ENCODE measurements at places on chromosomes 12 and 14.

DNA sequence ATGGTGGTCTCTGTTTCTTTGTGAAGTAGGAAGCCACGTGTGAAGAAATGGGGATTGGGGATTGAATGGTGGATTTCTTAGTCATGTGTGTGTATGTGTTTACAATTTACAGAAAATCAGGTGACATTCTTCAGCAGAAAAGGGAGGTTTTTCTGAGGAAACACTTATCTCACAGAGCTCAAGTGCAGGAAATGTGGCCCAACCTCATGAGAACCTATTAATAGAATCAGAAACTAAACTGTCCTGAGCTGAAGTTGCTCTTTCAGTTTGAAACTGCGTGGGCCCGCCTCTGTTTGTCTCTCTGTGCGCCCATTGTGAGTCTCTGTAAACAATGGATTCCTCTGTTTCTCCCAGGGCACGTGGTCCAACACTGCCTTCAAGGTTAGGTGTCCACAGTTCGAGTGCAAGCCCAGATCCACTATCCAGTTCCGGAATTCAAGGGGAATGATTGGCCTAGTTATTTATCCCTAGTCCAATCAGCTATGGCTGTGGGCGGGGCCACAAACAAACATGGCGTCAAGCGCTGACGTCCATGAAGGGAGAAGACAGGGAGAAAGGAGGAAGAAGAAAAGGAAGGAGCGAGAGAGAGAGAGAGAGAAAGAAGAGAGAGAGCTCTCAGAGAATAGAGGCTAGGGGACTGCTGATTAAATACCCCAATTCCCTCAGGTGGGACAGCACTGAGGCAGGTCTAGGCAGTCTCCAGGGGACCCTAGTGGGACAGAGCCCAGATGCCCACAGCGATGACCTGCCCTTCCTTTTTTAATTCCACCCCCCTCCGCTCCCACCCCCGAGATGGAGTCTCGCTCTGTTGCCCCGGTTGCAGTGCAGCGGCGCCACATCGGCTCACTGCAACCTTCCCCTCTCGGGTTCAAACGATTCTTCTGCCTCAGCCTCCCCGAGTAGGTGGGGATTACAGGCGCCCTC is 31.4 kb upstream of the C12orf76 start:
- no peak for DNase-seq

DNA sequence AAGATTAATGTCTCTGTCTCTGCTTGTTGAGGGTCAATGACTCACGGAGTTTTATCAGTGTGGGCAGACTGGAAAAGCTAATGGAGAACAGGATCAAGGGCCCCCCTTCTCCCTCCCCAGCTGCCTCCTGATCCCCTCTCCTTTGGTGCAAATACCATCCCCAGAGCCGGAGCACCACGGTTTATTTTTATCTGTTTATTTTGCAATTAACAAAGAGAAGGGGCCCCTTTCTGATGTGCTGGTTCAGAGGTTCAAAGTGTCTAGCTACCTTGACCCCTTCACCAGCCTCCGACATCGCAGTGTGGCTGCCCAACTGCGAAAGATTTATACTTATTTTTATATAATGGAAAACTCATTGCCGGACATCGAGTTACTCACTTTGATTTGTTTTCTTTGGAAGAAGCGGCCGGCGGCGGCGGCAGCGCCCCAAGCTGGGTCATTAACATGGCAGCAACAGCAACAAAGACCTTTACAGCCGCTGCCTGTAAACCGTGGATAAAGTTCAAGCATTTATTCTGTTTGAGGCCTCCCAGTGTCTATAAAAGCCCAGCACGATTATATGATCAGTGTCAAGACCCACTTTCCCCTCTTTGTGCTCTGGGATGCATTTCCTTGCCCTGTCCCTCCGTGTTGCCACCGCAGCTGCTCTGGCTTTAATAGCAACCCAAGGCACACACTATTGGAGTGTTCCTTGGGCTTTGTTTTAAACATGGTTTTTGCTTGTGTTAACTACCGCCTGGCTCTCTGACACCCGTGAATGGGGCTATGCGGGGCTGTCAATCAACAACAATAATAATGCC is 47.4 kb upstream of the PARP11 start:
- peak; percentile 76 for DNase-seq

- peak; percentile 32 for DNase-seq
These were observed 13.0 kb upstream of the OR6J1 start for GRCh38 chr14:22656945-22657731.

- no peak for DNase-seq
These were observed 44.8 kb upstream of the ERGIC2 start for GRCh38 chr12:29425722-29426121.

GRCh38 chr12:7387289-7387688 is 56.7 kb downstream of the CD163L1 start:
- no peak for DNase-seq

DNA sequence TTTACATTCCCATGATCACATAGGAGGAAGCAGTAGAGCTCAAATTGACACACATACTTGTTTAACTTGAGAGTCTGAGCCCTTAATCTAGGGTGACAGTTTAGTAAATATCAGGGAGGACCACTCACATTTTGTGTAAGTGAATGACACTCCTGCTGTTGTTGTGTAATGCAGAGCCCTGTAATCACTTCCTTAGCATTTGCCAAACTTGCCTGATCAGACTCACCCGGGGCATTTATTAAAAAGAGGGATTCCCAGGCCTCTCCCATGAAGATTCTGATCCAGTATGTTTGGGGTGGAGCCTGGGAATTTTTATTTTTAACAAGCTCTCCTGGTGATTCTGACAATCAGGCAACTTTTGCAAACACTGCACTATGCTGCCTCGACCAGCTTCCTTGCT is 119.6 kb downstream of the NUAK1 start:
- DNase-seq = no peak

DNA sequence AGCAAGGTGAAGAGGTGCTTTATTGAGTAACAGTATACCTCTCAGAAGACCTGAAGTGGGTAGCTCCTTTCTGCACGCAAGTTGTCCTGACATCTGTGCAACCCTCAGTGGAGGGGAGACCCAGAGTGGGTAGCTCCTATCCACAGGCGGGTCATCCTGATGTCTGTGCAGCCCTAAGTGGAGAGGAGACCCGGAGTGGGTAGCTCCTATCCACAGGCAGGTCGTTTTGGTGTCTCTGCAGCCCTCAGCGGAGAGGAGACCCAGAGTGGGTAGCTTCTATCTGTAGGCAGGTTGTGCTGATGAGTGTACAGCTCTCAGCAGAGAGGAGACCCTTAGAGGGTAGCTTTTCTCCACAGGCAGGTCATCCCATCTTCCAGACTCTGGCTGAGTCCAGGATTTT is 45.1 kb upstream of the PRPF39 start:
- DNase-seq = no peak

- DNase-seq = no peak
These were observed 7.7 kb downstream of the WSB2 start for GRCh38 chr12:118053071-118053985.

GRCh38 chr12:125324861-125325490 is 259.7 kb downstream of the AACS start:
- no peak for DNase-seq

GRCh38 chr14:61925732-61926435 is 163.7 kb downstream of the SNAPC1 start:
- DNase-seq = no peak

DNA sequence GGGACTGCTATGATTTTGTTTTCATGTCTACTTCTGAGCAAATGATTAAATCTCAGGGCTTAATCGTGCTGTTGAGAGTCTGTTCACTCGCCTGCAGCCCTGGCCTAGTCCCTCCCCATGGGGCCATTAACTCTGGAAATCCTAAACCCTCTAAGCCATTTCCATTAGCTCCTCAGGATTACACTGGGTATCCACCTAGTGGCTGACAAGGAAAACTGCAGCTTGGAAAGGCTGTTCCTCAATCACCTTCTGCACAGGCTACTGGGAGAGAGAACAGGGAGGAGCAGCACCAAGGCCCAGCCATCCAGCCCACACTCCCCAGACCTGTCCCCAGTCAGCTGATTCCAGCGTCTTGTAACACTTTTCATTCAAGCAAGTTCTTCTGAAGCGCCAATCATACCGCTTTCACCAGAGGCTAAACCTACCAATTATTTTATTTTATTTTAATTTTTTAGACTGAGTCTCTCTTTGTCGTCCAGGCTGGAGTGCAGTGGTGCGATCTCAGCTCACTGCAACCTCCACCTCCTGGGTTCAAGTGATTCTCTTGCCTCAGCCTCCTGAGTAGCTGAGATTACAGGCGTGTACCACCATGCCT is 48.7 kb downstream of the NEUROD4 start:
- DNase-seq = peak; percentile 17

GRCh38 chr14:77897374-77897773 is 97.5 kb downstream of the ADCK1 start:
- DNase-seq = no peak

GRCh38 chr12:87163122-87163521 is 866.1 kb downstream of the C12orf50 start:
- DNase-seq = no peak

DNA sequence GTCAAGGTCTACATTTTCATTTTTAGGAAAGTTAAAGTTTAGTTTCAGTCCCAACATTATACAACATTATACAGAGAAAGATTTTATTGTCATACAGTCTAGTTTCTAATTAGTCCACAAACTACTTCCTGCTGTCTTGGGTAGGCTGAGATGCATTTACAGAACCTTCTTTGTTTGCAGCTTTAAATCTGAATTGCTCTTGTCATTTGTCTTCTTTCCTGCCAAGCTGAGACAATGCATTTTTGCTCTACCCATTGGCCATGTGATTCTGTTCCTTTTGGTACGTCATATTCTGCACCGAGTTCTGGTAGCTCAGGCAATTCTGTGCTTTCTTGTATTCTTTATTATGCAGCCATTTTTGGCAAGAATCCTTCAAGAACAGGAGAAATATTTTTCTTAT is 228.5 kb downstream of the ATP23 start:
- no peak for DNase-seq

- DNase-seq = no peak
These were observed 120.5 kb downstream of the TMX1 start for GRCh38 chr14:51360592-51360991.

GRCh38 chr12:28512876-28513275 is 322.6 kb downstream of the CCDC91 start:
- DNase-seq = no peak

- peak; percentile 62 for DNase-seq
These were observed at the start of gene ITGA7 for GRCh38 chr12:55707841-55708694. Gene ITGA7, minus strand, starts transcription at chr12:55707904. Its CDS starts 222 bp downstream, at chr12:55707682.

DNA sequence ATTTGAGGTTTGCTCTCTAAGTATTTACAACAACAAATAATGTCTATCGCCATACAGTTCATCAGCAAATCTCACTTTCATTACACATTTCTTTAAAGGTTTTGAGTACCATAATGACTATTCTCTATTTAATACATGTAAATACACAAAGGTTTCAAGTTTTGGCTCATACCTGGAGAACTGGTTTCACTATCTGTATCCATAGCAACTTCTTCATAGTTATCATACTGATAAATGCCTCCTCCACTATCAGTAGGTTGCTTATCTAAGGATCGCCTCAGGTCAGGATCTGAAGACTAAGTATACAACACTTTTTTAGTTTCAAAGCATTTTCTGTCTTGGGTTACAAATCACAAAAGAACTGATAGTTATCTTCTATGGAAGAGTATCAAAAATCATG is 21.4 kb downstream of the ZFC3H1 start:
- no peak for DNase-seq

DNA sequence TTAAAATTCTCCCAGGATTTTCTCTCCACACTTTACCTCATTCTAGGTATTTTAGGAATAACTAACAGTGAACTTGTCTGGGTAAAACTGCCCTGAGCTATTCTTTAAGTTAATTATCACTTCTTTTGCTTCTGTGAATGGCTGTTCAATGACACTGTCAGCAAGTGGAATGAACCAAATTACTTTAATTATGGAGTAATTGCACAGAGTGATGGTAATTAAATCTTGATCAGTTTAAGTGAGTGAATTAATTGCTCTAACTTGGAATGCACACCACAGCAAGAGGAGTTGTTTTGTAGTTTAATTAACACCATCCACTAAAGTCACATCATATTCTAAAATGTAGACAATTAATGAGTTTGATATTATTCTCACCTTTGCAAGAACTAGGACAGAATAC is 36.2 kb upstream of the TMEM260 start:
- DNase-seq = no peak

DNA sequence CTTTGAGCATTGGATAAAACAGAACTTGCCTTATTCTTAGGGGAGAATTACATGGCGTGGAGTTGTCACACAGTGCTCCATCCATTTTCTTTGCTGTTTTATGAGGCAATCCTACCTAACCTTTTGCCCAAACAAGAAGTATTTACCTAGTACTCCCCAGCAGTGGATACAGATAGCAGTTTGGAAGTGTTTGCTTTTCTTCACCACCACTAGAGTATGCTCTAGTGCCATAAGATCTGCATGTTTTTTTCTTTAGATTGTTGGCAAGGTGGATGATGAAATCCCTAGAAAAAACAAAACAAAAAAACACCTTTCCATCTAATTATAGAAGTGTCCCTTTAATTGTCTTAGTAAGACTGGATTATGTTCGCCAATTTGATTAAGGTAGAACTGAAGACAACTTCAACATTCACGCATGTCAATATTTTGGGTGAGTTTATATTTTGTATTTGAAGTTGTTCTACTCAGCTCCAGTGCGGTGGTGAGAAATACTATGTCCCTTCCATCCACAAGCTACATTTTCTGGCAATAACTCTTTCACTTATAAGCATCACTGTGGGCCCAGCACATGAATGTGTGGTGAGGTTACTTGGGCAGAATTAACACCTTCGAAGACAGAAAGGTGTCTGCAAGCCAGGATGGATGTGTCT is 23.6 kb upstream of the TMEM260 start:
- no peak for DNase-seq

DNA sequence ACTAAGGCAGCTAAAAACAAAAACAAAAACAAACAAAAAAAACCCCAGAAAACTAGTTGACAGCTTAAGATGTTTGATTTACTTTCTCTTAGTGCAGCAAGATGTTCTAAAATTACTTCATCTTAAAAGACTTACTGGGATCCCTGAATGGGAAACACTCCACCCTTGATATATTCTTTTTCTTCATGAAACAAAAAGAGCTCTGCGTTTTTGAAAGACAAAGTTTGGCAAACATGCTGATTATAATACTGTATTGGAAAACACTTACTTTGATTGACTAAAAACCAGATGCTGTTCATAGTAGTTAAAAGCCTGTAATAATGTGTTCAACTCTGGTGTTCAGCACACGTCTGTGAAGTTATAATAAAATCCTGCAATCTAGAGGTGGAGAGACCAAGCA is 136.8 kb downstream of the SRGAP1 start:
- no peak for DNase-seq

DNA sequence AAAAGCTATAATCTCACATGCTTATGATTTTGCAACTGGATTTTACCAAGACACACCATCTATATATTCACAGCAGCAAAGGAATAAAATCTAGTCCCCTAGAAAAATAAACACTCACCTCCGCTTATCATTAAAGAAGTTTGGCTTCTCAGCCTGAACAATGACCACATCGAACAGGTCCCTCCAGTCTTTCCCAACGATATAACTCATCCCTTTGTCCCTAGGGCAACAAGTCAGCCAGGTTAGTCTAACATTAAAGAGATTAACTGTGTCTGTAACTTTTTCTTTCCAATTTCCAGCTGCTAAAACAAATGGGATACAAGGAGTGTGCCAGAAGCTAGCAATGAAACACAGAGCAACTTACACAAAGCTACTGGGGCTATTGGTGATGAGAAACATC is 48.0 kb downstream of the NT5DC3 start:
- DNase-seq = no peak

GRCh38 chr14:89243286-89243685 is 173.7 kb downstream of the FOXN3 start:
- no peak for DNase-seq

- no peak for DNase-seq
These were observed 180.8 kb downstream of the EFCAB11 start for GRCh38 chr14:89773644-89774316.
